ENCODE measurements at places on chromosomes 16 and 17. TPM values are rescaled to one million over a fixed set of nuclear protein-coding genes. Genes with fewer than 3 reads are reported as not detected.

GRCh38 chr16:19859166-19859565, 25.5 kb downstream of the GPRC5B start:
- DNase-seq: no peak

The ADAMTS18 gene
- 3.3 TPM for polyA plus RNA-seq

DNA sequence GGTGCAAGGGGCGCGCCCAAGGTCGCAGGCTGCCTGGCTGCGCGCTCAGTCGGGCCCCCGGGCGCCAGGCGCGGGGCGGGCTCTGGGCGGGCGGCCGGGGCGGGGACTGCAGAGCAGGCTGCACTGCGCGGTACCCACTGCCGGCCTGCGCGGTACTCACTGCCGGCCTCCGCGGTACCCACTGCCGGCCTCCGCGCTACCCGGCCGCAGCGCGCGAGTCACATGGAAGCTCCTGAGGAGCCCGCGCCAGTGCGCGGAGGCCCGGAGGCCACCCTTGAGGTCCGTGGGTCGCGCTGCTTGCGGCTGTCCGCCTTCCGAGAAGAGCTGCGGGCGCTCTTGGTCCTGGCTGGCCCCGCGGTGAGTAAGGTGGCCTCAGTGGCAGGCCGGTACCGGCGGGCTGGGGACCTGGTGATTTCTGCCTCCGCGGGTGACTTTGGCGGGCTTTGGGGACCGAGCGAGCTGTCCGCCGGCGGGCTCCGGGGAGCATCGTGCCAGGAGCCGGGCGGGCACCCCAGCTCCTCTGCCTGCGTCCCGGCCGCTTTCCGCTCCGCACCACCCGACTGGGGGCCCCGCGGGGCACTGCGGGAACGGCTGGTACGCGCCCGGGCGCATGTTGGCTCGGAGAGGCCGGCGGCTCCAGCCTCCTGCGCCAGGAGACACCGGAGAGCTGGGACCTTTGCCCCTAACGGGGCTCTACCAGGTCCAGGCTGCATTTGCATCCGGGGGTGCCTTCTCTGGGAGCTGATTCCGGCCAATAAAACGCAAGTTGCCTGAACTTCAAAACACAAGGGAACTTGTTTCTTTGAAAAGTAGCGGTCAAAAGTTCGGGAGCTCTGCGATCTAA, at the start of gene SLC47A1:
Gene SLC47A1, plus strand, starts transcription at position 137 of the 844 bp plus-strand sequence. Its CDS starts 86 bp downstream, at position 223.
- DNase-seq: no peak

DNA sequence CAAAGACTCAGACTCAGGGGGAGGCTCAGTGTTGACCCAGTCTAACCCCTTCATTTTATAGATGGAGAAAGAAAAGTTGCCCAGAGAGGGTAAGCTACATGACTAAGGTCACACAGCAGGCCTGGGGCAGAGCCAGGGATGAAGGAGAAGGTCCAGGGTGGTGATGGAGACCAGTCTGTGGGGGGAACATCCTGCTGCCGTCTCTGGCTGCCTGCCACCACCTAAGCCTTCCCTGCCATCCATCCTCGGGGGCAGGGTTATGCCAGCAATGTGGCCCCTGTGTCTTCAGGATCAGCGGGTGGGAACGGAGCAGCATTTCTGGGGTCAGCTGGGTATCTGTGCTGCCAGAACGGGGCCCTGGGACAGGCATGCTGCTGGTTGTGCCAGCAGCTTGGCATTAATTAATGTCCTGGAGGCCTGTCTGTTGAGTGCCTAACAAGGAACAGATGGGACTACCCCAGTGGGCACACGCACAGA, 5.5 kb downstream of the DOK4 start:
- DNase-seq: no peak

GRCh38 chr17:38673707-38674013, 1.1 kb downstream of the EPOP start:
- no peak for DNase-seq

DNA sequence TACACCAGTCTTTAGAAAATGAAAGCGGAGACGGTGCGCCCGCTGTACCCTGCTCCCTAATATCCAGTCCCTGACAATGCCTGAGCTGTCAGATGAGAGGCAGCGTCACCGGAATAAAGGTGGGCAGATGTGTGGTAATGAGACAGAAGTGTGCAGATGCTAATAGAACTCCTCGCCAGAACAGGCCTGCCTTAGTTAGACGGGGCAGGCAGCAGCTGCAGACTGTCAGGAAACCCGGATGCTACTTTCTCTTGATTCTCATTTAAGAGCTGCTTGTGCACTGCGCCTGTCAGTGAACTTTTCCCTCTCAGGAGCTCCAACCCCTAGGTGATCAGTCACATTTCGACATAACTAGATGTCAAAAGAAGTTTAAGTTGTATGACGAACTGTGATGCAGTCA, 221.8 kb upstream of the IRX3 start:
- no peak for DNase-seq

The SLC25A10 gene
- polyA plus RNA-seq: 13.0 TPM

- DNase-seq: no peak
Measured at GRCh38 chr17:42704837-42705494, 22.6 kb downstream of the CNTNAP1 start.

- DNase-seq: peak; percentile 63
Measured at GRCh38 chr16:86018487-86018886, 119.5 kb downstream of the IRF8 start.
